Substantia nigra (tissue), 51 donors: ENCODE measurements at places on chromosomes 7 and 10.

DNA sequence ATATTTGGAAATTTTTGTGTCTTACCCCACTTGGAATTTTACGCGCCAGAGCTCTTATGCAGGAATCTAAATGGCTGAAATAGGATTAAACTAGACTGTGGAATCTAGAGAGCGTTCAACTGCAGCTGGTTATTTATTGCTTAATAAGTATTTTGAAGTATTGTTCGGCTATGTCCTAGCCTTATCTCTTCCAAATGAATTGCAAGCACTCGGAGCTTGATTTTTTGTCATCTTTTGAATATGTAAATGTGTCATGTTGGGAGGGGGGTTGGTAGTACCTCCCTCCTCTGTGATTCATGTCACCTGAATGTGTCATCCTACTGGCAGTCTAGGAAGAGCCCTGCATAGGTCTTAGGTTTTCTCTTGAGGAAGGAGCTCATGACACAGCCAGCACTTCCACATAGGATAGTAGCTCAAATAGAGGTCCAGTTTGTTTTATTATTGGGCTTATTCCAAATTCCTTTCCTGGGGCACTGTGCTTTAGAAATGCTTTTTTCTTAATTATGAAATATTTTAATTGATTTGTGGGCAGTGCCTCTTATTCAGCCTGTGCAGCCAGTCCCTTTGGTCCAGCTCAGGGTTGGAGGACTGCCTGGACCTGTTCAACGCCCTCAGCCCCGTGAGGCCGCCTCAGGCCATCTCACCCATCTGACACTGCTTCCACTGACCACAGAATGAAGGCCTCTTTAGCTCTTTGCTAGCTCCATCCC, 22.5 kb upstream of the TRIL start:
- DNase-seq: no peak

DNA sequence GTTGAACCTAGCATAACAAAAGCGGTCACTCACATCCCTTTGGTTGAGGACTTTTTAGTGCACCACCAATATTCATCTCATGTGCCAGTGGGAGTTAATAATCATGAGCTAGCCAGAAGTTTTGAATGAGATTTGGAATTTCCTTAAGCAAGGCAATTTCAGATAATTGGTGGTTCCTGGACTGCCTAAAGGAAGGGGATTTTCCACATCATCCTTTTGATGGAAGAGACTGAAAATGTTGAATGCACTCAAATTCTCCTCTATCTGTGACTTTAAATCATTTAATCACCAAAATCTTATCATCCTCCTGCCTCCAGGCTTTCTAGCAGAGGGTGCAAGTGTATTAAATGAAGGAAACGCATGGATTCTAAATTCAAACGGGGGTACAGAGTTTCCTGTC, 260.7 kb downstream of the CCDC3 start:
- no peak for DNase-seq

DNA sequence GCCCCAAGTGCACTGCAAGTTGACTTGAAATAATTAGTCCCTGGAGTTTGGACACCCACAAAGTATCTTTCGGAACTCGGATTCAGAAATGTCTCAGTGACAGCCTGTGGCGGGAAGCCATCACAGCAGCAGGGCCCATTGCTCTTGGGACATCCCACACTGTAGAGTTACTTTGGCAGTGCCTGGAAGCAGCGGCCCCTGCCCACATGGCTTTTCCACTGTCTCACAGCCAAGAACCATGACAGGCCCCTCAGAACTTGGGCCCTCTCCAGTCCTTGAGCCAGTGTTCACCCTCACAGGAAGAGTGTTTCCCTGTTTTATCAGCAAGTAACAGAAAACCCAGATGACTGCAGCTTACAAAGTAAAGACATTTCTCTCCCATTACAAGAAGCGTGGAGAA, 477.0 kb upstream of the GALNT17 start:
- DNase-seq: peak; percentile 27

- DNase-seq: no peak
Observed at GRCh38 chr7:155322530-155322929, 24.9 kb downstream of the INSIG1 start.

DNA sequence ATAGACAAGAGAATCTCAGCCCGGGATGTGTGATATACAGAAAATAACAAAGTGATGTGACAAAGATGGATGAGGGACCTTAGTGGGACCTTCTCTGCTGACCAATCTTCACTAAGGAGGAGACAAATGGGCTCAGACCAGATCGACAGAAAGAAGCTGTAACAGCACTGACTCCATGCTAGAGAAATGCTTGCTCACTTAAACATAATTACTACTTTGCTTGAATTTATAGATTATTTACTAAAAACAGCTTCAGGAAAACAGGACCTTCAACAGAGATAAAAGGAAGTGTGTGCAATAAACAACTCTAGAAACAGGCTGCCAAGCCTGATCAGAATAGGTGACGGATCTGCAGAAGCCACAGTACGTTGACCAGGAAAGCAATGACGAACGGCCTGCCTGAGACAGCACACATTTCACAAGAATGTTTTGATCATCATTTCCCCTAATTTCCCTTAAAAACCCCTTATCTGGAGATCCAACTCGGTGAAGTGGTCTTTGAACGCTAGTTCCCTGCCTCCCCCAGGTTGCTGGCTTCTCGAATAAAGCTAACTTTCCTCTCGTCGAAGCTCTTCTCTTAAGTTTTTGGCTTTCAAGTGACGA, 98.4 kb upstream of the STEAP1B start:
- no peak for DNase-seq

DNA sequence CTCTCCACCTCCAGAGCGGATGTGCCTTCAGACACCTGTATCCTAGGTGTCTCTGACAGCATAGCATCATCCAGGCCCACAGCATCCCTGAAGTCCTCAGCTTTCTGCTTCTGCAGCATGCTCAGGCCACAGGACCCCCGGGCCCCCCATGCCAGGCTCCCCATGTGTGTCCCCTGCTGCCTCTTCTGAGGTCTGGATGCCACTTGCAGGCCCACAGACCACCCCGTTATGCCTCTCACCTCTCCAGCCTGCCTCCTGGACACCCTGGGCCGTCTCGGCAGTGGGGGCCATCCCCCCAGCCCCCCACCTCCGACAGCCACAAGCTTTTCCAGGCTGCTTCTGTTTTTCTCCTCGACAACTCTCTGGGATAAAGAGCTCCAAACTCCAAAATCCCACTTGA, 84.4 kb downstream of the WNT2 start:
- no peak for DNase-seq

DNA sequence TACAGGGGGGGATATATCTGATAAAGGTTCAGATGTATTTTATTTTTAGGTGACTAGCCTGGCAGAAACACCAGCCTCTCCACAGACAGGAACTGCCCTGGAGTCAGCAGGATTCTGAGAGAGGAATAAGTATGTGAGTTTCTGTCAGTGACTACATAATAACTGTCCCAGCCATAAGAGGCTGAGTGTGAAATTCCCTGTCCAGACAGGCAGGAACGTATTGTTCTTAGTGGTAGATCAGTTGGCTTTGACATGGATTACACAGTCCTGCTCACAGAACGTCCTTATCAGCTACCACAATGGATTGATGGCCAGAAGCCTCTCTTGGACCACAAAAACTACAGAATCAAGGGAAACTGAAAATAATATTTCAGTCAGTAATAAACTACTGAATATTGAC, 709.8 kb downstream of the PCDH15 start:
- DNase-seq: no peak

DNA sequence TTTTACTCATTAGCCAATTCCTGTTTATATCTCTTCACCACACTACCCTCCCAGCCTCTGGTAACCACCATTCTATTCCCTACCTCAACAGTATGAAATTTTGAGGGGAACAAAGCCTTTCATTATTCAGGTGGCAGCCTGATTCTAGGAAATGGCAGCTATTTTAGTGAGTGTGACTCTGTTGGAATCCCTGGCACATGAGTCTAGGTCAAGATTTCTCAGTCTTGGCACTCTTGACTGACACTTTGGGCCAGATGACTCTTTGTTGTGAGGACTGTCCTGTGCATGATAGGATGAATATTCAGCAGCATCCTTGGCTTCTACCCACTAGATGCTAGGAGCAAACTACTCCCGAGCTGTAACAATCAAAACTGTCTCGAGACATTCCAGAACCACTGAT, 322.8 kb upstream of the PHYHIPL start:
- DNase-seq: no peak

DNA sequence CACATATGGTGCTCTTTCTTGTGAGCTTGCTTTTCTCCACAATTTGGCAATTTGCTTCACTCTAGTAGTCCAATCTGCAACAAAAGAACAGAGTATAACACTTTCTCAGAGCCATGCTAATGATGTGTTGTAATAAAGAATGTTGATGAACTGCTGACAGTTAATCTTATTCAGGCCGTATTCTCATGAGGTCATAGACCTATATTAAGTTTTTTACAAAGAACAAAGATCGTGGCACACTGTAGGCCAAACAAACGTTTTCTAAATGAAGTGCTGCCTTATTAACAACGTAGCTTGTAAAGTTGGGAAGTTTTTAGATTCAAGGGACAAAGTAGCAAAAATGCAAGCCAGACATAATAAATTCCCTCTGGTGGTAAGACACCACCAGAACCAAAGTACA, 160.1 kb downstream of the GALNT11 start:
- no peak for DNase-seq

GRCh38 chr7:93799750-93800357, 90.7 kb downstream of the TFPI2 start:
- no peak for DNase-seq

DNA sequence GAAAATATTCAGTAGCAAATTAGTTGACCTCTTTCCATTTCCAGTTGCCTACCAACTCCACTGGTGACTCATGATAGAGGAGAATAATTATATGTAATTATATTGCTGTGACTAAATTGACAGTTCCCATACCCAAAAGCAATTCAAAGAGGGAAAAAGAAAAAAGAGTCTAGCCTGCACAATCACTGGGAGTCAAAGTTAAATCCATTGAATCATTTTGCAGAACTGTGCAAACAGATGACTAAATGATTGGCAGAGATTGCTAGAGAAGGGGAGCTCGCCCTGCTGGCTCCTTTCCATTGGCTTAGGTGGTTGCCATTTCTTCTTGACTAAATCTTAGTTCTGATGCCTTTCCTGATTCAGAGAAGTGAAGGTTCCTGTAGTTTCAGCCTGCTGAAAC, 1228.6 kb upstream of the SORCS1 start:
- no peak for DNase-seq

GRCh38 chr10:108411206-108411605, 1246.7 kb upstream of the SORCS1 start:
- no peak for DNase-seq

DNA sequence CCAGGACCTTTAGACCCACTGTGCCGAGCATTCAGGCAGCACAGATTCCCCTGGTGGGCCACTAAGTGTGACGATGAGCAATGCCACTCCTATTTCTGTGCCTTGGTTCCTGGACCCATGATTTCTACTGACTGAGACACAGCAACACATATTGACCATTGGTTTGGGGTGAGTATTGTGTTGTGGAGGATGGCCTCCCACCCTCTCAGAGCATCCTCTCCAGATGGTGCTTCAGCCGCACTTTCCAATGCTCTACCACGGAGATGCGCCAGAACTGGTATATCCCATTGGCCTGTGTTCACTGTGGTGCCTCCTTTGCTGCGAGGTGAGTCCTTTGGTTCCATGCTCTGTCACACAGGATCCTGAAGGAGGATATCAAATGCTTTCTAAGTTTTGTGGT, 10.1 kb upstream of the GDF10 start:
- no peak for DNase-seq

DNA sequence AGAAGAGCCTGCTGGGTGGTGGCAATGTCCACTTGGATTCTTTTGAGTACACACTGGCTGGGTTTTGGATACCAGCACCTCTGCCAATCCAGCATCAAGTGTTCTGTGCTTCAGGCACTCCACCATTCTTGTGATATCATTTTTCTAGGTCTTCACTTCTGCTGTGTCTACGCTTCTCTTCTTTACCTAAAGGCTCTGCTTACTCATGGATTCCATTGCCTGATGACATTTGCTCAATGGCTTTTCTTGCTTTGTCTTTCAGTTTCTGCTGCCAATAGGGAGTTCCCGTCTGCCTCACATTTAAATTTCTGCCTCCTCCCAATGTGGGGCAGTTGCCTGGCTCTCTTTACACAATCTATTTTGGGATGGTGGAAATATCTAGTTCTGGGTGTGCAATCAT, 12.7 kb upstream of the PAPSS2 start:
- DNase-seq: no peak
